SK-N-SH treated with all-trans-retinoic acid at 6 μM for 48 hours (cell line): ENCODE measurements at places on chromosomes 3 and 15.

DNA sequence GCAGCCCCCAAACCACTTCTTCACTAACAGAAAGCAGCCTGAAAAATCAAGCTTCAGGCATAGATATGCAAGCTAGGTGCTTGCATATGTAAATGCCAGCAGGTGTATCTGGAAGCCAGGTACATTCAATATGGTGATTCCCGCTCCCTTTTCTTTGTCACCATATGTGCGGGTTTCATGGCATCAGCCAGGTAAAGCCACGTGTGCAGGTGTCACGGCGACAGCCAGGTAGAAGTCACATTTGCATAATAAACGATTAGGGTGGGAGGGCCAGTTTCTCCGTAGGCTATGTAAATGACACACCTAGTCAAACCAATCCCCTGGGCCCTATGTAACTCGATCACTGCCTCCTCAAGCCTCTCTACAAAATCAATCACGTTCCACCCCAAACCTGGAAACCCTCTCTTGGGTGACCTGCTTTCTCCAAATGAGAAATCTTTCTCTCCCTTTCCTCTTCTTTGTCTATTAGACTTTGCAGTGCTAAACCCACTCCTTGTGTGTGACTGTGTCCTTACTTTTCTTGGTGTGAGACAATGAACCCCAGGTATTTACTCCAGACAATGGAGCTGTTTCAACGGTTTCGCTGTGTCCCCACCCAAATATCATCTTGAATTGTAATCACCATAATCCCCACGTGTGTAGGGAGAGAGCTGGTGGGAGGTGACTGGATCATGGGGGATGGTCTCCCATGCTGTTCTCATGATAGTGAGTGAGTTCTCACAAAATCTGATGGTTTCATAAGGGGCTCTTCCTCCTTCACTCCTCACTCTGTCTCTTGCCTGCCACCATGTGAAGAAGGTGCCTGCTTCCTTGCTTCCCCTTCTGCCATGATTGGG lies 44.6 kb downstream of the ONECUT1 start:
- no peak for ATAC-seq

GRCh38 chr3:24985668-24986067 lies 442.4 kb upstream of the RARB start:
- ATAC-seq: no peak

- no peak for ATAC-seq
These were observed 25.3 kb downstream of the PLD1 start for GRCh38 chr3:171784937-171785336.

GRCh38 chr15:94266789-94267188 lies 35.4 kb downstream of the MCTP2 start:
- no peak for ATAC-seq

DNA sequence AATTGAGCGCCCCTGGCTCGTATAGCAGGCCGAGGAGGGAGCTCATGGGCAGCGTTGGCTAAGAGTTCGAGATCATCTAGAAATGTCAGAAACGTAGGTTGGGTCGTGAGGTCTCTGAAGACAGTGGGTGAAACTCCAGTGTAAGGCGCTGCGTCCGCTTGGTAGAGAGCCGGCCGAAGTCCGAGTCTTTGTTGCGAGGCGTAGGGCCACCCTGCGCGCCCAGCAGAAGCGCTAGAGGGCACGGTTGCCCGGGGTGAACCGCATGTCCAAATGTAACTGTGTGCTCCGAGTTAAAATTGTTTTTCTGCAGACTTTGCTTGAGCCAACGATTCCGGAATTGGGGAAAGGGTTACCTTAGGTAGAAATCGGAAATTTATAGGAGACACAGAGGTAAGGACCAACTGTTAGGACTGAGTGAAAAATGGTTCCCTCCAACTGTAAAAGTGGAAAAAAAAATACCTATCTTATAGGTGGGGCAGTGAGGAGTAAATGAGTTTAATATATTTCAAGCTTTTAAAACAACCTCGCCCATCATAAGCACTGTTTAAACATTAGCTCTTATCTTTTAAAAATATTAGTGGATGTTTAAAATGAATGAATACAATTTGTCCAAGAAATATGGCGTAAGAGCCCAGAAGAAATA lies 993 bp upstream of the SIAH2 start:
- peak; percentile 81 for ATAC-seq

GRCh38 chr3:39383881-39384664 lies 903 bp downstream of the SLC25A38 start:
- peak; percentile 94 for ATAC-seq

GRCh38 chr3:11140713-11141104 lies 13.6 kb upstream of the HRH1 start:
- no peak for ATAC-seq

GRCh38 chr15:35540885-35541284 lies 5.1 kb downstream of the DPH6 start:
- peak; percentile 38 for ATAC-seq

DNA sequence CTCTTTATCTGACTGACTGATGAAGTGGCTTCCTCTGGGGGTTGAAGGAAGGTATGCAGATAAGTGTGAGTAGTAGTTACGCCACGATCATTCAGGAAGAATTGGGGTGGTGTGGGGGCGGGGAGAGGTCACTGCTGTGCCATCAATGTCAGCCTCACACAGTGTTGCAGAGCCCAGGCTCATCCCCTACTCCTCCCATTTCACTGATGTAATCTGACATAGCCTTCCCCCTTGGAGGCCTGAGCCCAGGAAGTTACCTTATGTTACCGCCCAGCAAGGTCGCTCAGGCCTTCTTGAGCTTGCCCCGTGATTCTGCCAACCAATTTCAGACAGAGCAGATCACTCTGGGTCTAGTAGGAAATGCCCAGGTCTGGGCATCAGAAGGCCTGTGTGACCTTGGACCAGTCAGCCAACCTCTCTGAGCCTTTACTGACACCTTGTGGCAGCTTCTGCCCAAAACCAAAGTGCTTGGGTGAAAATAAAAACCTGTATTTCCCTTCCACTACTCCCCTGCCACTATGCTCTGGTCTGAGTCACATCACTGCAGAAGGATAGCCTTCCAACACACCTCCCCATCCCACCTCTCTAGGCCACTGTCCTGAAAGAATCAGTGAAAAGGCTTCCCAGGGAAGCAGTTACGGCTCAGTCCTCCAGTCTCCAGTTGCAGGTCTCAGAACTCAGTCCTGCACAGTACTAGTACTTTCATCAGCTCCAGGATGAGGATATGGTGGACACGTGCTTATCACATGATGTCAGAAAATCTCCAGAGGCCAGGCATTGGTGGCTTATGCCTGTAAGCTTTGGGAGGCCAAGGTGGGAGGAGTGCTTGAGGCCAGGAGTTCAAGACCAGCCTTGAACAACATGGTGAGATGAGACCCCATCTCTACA lies 28.1 kb upstream of the INSYN1 start:
- peak; percentile 65 for ATAC-seq

DNA sequence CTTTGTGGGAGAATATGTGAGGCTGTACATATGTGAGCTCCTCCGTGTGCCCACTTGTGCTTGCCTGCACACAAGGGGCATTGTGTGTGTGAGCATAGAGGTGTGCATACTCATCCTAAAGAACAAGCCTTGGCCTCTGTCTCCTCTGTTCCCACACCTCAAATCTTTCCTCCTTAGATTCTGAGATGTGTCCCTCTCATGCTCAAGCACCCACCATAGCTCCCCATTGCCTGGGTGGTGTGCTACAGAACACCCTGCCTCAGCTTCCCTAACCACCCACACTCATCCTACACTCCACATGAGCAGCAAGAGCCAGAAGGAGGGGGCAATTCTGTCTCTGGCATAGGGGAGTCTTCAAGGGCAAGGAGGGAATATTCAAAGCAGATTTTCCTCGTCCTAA lies 27.7 kb downstream of the LINGO1 start:
- no peak for ATAC-seq

- ATAC-seq: peak; percentile 0
These were observed 375 bp downstream of the CLCN2 start for GRCh38 chr3:184360929-184361531.

- no peak for ATAC-seq
These were observed 20.8 kb downstream of the SLC12A8 start for GRCh38 chr3:125191730-125192129.

GRCh38 chr3:187088701-187089100 lies 50.6 kb downstream of the RPL39L start:
- no peak for ATAC-seq

GRCh38 chr3:32662647-32663046 lies 22.3 kb upstream of the CNOT10 start:
- no peak for ATAC-seq

DNA sequence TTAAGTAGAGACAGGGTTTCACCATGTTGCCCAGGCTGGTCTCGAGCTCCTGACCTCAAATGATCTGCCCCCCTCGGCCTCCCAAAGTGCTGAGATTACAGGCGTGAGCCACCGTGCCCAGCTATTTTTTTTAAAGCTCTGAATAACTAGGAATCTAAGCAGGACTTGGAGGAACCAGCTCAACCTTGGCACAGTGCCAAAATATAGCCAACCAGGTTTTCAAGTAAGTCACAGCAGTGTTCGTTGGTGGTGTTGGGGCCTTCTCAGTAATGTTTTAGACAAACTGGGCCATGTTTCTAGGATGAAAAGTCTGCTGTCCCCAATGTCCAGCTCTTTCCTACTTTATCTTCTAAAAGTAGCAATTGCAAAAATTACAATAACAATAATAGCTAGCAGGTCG lies 6.4 kb upstream of the ADAM10 start:
- ATAC-seq: no peak

DNA sequence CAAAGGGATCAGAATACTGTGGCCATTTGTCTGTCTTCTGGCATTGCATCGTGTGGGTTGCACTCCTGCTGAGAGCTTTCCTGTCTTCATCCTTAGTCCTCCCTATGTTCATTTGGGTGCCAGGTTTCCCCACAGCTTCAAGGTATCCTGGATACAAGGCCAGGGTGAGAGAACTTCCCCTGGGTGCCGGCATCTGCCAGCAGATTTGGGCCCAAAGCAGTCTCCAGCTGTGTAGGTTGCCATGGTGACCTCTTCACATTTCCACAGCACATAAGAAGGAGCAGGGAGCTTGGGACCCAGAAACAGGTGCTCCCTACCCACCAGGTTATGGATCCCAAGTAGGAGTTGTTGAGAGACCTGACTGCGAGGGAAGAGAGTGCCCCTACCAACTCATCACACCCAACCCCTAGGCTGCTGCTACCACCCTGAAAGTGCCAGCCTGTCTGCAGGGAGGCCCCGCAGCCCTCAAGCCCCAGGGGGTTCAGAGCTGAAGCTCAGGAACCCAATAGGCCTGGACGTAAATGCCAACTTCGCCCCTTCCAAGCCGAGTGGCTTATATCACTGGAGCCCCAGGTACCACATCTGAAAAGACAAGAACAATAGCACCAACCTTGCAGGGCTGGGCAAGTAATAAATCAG lies 19.9 kb downstream of the TTC21A start:
- ATAC-seq: no peak

DNA sequence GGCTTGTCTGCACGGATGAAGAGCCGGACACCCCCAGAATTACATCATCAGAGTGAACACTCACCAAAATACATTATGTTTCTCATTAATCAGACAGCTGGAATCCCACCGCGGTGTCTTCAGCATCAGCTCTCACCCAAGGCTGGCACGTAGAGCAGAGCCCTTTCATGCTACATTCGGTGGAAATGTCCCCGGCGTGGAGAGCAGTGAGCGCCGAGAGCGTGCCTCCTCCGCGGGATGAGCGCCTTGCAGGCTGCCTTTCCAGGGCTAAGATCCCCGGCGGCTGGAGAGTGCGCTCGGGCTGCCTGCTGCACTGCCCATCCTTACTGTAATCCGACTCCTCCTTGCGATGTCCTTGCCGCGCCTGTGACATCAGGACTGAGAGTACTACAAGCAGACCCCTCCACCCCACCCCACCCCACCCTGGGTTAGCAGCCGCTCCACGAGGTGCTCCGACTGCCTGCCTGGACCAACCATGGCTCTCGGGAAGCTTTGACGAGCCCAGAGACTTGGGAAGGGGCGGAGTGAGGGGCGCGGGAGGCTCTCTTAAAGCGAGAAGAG lies at the start of gene ZNF385D:
ZNF385D (minus strand) TSS at position 380 of the 561 bp plus-strand sequence; CDS start at position 86, 294 bp downstream.
- ATAC-seq: peak; percentile 93

DNA sequence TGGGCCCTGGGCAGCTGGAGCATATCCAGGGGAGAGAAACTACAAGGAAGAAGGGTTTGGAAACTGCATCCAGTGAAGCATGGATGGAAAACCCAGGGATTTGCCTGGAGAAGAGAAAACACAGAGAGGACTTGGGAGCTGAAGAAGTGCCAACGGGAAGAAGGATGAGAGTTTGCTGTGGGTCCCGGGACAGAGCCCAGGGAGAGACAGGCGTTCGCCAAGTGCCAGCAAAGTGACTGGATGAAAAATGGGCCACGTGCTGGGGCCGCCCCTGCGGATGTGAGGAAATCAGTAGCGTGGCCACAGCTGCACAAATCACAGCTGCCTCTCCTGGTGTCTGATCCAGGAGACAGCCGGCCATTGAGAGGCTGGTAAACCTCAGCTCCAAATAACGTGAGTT lies 70.4 kb downstream of the HES1 start:
- no peak for ATAC-seq

DNA sequence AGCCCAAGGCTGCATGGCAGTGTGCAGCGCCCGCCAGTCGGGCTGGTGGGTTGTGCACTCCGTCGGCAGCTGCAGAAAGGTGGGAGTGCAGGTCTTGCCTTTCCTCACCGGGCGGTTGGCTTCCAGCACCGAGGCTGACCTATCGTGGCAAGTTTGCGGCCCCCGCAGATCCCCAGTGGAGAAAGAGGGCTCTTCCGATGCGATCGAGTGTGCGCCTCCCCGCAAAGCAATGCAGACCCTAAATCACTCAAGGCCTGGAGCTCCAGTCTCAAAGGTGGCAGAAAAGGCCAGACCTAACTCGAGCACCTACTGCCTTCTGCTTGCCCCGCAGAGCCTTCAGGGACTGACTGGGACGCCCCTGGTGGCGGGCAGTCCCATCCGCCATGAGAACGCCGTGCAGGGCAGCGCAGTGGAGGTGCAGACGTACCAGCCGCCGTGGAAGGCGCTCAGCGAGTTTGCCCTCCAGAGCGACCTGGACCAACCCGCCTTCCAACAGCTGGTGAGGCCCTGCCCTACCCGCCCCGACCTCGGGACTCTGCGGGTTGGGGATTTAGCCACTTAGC lies 4.3 kb downstream of the ISL2 start:
- no peak for ATAC-seq

- no peak for ATAC-seq
These were observed 1.6 kb downstream of the NKTR start for GRCh38 chr3:42601896-42602581.

GRCh38 chr15:65423150-65423975 lies 616 bp upstream of the IGDCC4 start:
- no peak for ATAC-seq

DNA sequence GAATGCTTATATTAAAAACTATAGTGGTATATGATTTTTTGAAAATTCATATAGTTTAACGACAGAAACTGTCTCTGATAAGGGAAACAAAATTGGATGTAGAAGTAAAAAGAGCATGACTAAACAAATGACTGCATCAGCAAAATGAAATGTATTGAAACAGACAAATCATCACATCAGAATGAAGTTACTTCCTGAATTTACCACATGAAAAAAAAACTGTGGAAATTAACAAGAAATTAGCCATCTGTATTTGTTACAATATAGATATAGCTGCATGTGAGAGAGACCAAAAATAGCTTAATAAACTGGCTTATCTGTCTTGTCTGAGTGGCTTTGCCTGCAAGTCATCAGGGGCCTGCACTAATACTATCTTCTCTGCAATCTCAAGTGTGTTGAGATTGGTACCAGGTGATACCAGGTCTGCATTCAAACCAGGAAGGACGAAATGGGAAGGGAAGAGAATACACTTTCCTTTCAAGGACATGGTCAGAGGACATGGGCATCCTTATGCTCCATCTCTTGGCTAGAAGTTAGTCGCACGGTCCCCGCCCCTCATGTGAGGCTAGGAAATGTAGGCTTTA lies 388.7 kb downstream of the GRM7 start:
- ATAC-seq: no peak

- ATAC-seq: peak; percentile 53
These were observed 240.1 kb downstream of the XXYLT1 start for GRCh38 chr3:195030791-195031321.
